ENCODE measurements at places on chromosomes 12 and 14.

GRCh38 chr14:49092345-49092744 lies 493.8 kb downstream of the RPS29 start:
- DNase-seq: no peak

DNA sequence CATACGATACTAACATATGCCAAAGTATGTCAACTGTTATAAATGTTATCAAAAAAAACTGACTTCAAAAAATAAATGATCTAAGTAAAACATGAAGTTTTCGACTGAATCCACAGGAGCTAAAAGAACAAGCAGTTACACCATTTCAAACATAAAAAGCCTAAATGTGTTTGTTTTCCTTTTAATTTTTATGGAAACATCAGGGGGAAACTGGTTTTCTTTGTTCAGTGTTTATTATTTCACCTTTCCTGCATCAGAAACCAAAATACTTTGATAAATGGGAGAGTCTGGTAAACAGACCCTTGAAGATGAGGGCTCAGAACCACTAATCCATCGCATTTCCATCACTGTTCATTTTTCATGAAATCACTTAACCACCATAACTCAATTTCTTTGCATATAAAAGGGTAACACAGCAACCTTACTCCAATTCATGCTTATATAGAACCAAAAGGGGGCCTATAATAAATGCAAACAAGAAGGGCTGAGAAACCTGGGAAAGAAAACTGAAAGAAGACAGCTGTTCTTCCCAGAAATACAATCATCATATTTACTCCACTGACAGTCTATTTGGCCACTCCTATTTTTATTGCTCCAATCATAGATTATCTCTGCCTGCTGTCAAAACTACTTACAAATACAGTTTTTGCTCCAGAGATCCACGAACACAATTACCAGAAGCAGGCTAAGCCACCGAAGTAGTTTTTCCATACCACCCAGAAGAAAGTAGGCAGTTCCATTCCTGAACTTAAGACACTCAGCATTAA lies 17.0 kb downstream of the FGD6 start:
- DNase-seq: no peak

DNA sequence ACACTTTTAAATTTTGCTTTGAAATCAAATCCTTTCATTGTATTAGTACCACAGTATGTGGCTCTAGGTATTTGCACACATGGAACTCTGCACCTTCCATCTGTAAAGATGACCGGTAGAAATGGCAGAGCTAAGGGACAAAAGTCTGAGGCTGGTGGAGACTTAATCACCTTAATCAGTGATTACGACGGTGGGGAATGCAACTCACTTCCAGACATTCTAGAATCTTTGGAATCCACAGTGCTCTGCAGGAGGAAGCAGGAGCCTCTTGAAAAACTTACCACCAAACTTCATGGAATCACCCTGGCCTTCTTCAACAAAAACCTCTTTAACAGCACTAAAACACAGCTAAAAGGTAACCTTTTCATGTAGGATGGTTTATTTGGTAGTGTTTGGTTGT lies 3.9 kb upstream of the DACT1 start:
- DNase-seq: no peak

- no peak for DNase-seq
Observed at GRCh38 chr14:23376482-23377197, at the start of gene CMTM5. Gene CMTM5, plus strand, starts transcription at chr14:23377046. Its CDS starts 206 bp downstream, at chr14:23377252.

DNA sequence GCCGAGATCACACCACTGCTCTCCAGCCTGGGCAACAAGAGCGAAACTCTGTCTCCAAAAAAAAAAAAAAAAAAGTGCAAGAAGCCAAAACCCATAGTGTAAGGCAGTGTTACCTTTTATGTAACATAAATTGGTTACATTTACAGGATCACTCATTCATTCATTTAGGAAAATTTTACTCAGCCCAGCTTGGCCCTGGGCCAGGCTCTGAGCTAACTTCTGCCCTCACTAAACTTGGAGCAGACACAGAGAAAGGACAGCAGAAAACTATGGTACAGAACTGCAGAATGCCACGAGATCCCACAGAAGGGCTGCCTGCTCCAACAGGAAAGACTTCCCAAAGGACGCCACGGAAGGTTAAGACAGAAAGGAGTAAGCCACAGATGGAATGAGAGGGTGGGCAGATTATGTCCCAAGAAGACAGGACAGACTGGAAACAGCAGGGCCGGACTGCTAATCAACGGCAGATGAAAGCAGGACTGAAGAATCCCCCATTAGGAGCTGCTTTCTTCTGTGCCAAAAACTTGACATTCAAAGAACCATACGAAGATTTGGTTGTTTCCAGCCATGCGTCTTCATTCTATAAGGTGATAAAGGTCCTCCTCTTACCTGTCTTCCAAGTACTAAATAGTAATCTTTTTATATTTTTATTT lies 18.9 kb downstream of the PPP1R13B start:
- no peak for DNase-seq

DNA sequence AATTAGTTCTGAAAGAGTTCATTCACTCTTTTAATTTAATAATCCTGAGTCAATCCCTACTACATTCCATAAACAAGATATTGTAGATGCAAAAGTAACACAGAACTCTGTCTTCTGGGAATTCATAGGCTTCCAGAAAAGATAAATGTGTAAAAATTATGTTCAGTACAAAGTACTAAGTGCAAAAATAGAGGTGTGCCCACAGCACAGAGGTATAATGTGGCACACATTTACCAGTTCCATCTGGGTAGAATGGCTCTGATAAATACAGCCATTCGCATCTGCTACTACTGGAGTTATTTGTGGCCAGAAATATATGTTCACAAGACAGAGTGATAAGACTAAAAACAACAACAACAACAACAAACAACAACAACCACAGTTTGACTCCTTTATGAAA lies 111.6 kb upstream of the PTPRB start:
- DNase-seq: no peak

DNA sequence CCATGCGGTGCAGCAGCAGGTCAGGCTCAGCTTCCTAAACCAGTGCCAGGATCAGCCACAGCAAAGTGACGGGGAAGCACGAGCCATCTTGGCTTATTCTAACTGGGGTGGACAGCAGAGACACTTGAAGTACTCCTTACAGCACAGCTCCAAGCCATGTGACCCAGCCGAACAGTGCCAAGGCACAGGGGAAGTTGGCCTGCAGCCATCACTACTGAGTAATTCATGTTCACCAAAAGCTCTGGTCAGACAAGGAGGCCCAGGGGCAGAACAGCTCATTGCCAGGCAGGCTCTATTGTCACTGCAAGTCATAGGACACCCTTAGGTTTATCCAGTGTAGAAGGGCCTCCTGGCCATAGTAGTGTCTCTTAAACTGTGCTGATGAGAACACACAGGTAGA lies 23.4 kb upstream of the SLC35F4 start:
- no peak for DNase-seq

DNA sequence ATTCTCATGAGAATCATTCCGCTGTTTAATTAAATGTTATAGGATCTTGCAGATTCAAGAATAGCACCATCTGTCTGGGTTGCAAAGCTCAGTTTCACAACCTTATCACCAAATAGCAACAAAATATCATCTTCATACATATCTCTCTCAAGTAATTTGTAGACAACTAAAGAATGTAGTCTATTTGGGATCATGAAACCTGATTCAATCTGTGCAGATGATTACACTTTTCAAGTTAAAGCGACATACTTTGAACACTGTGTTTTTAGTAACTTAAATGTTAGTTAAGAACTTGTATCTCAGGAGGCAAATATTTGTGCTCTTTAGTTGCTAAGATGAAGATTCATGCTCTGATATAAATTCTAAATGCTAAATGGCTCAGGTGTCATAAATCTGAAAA lies 14.8 kb downstream of the MED13L start:
- no peak for DNase-seq

GRCh38 chr14:28577187-28577586 lies 189.4 kb upstream of the FOXG1 start:
- DNase-seq: no peak

DNA sequence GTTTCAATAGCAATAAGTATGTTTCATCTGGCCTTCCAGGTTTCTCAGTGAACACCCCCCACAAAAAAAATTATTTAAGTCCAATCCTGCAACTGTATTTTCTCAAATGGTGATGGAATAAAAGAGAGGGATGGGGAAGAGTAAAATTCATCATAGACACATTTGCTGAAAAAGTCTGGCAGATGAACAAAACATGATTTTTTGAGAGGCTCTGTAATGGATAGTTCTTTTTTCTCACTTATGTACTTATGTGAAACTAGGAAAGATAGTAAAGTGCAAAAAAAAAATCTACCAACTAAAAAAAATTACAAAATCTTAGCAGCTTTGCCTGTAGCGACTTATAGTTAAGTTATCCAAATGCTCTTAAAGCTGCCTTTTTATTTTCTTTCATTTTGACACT lies 412.4 kb downstream of the FOXG1 start:
- DNase-seq: no peak

DNA sequence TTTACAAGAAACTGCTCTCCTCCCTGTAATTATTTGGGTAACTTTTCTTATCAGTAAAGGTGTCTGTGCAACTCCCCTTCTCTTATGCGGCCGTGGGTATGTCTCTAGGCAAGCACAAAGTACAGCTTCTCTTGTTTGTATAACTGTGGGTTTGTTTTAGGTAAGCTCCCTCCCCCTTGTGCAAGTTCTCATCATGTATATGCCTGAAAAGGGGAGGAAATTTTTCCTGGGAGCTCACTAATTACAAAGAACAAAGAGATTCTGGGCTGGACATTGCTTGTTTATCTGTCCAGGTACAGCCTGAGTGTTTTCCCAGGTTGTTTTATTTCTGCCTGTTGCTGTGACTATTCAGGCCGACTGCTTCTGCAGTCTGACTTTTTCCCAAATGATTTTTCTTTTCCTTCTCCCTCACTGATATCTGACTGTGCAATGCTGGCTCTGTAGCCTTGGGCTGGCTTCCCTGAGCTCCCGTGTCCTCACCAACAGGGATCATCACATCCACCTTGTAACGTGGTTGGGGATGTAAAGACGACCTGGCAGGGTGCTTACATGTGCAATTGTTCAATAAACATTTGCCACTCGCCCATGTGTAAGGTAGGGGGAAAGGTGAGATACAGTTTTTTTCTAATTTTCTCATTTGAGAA lies 916.5 kb downstream of the AACS start:
- no peak for DNase-seq

- no peak for DNase-seq
Observed at GRCh38 chr14:101018561-101019290, 115.2 kb upstream of the RTL1 start.

DNA sequence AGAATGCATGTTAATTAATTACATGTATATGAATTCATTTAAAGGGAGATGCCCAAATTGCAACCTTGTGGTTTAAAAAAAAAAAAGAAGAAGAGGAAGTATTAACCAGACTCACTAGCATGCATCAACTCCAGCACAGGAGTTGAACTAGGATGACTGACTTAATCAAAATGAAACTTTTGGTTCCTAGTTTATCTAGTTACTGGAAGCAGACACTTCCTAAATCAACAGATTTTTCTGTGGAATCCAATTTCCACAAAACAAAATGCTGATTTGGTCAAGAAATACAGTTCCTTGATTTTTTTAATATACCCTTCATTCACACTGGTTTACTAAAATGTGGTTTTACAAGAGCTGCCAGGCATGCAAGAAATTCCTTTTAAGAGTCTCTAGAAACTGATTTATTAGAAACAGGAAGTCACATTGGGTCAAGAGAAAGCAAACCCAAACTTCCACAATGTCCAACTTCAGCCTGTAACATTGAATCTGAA lies 41.6 kb downstream of the ITPR2 start:
- no peak for DNase-seq

DNA sequence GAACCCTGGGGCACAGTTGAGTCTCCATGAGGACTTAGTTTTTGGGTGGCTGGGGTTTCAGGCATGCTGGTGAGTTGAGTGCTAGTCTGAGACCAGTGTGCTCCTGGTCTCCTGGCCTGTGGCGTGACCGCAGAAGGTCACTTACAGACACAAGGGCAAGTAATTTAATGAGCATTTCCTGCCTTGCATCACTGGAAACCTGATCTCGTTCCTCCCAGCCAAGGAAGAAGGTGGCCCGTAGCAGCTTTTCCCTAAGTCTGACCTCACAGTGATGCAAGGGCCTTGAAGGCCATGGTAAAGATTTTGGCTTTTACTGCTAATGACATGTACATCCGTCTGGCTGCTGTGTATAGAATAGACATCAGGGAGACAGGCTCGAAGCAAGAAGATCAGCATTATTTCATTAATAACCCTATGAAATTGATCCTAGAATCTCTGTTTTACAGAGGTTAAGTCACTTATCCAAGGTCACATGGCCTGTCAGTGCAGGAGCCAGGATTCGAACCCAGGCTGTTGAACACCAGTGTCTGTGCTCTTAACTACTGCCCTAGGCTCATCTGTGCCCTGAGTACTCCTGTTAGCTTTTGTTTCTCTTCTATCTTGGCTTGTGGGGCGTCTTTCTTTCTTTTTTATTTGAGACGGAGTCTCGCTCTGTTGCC lies 4.6 kb downstream of the TMEM120B start:
- no peak for DNase-seq

GRCh38 chr12:27653661-27654060 lies 42.6 kb upstream of the REP15 start:
- DNase-seq: no peak

- no peak for DNase-seq
Observed at GRCh38 chr12:124336742-124337520, 42.0 kb downstream of the RFLNA start.

GRCh38 chr12:56521209-56521589 lies 421 bp upstream of the RBMS2 start:
- no peak for DNase-seq

DNA sequence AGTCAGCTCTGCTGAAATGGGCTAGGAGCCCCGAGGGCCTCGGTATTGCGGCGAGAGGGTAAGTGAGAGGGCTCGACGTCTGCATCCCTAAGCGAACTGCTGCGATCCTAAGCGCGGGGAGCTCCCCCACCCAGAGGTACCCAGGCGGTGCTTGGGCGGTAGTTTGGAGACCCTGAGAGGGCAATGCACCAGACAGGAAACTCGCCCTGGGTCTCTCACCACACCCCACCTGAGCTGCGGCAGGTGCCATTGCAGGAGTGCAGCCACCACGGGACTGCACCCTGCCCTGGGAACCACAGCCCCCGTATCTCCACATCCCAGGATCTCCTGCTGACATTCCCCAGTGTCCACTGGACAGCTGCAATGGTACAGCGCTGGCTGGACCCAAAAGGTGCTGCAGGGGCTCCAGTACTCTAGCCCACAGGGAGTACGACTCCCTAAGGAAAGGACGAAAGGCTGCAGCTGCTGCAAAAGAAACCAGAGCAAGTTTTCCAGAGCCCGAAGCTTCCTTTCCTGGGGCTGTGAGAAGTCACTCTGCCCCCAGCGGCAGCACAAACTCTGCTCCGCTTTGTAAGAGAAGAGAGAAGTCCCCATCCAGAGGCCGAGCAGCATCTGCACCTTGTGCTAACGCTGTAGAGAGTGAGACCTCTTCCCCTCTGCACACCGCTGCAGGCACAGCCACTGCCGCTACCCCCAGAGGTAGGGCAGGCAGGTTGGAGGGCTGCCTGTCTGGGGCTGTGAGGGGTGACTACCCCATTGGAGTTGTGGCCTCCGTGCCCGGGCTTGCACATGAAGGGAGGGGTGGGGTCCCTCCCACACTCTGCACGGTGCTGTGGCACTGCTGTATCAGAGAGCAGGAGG lies 31.1 kb upstream of the MON2 start:
- DNase-seq: no peak

DNA sequence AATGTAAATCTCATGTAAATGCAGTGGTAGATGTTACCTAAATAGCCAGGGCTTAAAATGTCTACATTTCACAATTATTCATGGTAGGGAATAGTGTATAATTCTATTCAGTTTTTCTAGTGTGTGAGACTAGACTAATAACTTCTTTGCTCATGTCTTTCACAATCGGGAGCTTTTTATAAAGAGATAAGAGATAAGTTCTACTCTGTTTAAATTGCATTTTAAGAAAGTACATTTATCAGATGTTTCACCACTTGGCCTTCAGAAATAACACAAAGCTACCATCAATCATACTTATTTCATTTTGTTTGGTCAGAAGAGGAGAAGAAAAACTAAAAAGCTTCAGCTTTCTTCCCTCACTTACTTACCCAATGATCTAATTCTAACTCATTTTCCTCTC lies 725.5 kb upstream of the FLRT2 start:
- no peak for DNase-seq

Data from stimulated activated CD8-positive, alpha-beta memory T cell treated with anti-CD3 and anti-CD28 coated beads, Interleukin-7, amount 100 ng/mL, for 1 hour (primary cell).